Adipocyte (in vitro differentiated cells): ENCODE measurements at places on chromosomes 13 and 19.
A peak's percentile ranks its signal among the peaks of the same experiment; 100 is the strongest.

GRCh38 chr13:50809133-50810090 lies 34.1 kb downstream of the DLEU7 start:
- DNase-seq = no peak

DNA sequence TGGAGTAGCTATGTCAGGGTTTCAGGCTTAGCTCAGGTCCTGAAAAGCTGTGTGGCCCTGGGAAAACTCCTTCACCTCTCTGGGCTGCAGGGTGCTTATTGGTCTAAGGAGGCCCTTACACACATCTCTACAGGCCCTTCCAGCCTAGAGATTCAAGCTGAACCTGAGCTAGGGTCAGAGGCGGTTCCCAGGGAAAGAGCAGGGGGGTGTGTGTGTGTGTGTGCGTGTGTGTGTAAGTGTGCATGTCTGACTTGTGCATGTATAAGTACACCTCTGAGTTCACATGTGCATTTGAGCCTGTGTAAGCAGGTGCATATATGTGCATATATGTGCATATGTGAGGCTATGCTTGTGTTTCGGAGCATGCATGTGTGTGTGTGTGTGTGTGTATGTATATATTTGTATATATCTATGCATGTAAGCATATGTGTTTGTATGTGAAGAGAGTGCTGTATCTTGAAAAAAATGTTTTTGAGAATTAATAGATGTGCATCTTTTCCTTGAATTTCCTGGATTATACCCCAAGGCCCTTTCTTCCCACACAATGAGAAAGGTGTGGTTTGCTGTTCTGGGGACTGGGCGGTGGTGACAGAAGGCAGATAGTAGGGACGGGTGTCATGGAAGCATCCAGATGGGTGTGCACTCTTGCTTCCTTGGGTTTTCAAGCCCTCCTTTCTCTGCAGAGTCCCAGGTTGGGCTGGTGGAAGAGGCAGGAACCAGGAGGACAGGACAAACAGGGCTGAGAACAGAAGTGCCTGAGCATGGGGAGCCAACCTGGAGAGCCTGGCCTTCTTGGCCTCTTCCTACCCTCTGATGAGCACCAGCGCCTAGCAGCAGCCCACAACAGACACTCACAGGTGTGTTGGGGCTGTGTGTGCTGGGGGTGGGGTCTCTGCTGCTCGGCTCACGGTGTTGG lies 150.3 kb upstream of the TSHZ3 start:
- no peak for DNase-seq

DNA sequence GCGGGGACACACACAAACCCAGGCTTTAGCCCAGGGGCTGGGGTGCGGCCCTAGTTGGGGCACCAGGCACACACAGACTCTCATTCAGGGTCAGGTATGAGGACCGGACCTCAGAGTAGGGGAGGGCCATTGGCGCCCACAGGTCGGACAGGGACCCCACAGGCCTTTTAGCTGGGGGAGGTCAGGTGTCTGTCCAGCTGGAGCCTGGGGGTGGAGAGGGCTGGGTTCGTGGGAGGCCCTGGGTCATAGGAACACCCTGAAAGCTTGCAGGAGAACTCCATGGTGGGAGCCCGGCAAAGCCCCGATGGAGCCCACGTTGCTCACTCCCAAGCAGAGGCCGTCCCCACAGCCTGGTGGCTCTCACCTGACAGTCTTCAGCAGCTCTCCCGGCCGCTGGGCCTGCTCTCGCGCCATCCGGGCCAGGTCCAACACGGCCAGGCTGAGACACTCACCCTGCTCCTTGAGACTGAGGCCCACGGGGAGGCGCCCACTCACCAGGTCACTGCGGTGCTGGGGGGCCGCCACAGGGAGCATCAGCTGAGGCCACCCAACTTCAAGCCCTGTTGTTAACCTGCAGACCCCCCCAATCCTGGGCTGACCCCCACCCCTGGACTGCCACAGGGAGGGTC lies 5.0 kb downstream of the JAK3 start:
- no peak for DNase-seq

GRCh38 chr19:13985771-13986347 lies 20.3 kb downstream of the RFX1 start:
- DNase-seq = no peak

DNA sequence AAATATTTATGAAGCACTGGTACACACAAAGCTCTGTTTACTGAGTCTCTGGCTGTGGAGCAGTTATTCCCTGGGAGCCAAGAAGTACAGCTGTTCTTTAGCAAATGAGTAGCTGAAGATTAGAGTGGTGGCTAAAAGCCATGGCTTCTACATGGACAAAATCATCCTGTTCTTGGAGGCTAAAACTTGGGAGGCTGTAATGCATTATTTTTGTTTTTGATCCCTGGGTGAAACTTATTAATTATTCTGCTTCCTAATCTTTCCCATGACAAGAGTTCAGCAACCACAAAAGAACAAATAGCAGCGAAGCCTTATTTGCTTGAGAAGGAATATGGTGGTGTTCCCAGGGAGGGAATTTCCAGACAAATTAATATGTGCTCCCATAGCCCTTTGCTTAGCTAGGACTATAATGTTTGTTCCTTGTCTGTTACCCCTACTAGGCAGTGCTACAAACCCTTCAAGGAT lies 109.5 kb downstream of the DCT start:
- DNase-seq = no peak

GRCh38 chr19:30780456-30780855 lies 408.3 kb downstream of the ZNF536 start:
- no peak for DNase-seq

DNA sequence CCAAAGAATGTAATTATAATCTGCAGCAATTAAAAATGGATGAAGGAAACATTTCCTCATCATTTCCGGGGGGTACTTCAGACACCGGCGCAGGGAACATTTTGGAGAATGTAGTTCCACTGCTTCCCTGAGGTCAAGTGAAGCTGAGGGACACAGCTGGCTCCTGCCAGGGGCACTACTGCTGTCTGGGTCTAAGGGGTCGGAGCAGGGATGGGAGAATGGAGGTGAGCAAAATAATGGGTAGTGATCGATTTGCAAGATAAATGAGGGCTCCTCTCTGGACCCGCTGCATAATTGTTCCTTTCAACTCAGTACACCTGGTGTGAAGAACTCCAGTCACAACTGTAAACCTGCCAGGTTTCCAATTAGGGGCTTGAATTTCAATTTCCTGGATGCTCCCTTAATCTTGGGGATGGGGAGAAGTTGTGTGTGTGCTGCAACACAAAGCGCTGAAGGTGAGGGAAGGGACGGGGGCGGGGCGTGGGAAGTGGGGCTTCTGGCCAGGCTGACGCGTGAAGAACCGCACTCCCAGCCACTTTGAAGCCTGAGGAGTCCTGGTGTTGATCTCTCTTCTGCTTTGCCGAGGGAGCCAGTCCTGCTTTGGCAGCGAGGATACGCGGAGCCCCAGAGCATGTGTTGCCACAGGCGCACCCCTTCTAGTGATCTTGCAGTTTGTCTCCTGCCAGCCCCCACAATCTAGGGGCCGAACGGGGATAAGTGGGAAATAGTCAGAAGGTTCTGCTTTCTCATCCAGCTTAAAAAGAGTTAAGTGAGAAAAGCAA lies 57.9 kb upstream of the PCDH8 start:
- DNase-seq = no peak

DNA sequence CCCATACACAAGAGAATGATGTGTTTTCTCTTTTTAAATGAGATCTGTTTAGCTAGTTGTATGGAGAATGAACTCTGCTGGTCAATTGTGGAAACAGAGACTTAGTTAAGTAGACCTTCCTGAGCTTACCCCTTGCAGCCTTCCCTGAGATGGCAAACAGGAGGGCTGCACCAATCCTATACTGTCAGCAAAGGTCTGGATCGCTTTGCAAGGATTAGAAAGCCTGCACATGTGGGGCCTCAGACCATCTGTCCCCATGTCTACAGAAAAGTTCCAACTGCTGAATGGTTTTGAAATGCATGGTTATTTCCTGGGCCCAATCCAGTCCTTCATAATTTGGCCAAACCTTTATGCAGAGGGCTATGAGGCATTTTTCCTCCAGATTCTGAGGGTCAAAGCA lies 183.9 kb upstream of the SLC10A2 start:
- DNase-seq = no peak

- DNase-seq = no peak
Measured at GRCh38 chr13:31209172-31209840, 9.5 kb downstream of the B3GLCT start.

DNA sequence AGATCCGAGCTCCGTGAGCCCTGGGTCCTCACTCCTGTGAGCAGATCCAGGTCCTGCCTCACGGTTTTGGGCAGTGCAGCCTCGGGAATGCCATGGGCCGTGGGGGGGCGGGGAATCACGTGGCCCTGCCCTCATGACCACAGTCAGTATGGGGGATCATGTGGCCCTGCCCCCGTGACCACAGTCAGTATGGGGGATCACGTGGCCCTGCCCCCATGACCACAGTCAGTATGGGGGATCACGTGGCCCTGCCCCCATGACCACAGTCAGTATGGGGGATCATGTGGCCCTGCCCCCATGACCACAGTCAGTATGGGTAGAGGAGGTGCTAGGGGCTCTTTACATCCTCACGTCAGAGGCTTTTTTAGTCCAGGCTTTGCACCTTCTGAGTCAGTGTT lies 64.3 kb upstream of the F7 start:
- no peak for DNase-seq

DNA sequence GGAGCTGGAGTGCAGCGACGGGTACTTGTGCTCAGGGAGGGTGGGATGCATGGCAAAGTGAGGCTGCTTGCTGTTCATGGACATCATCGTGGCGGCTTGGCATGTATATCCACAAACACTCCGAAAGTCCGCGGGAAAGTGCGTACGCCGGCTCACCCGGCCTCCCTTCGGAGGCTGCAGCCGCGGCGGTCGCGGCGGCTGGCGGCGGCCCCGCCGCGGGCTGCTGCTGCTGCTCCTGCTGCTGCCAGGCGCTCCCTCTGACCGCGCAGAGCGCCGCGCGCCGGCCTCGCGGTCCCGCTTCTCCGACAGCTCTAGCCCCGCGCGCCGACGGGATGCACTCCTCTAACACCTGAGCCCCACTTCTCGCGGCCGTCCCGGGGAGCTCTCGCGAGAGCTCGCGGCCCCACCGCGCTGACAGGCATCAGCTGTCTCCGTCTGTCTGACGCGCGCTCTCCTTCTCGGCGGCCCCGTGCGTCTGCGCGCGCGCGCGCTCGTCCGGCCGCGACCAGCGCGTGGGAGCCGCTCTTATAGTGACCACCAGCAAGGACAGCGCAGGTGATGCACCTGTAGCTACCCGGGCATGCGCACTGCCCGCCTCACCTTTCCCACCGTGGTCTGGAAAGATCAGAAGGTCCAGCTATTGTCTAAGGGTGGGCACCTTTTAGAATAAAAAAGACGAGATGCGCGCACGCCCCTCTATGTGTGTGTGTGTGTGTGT lies at the start of gene POU4F1:
Gene POU4F1 (minus strand): TSS at position 313 of the 718 bp plus-strand sequence. CDS start 226 bp downstream, at position 87.
- DNase-seq = no peak

GRCh38 chr19:56476651-56477428 lies at the start of gene ZNF667:
TSS of gene ZNF667 (minus strand) at chr19:56477345. CDS start at chr19:56462370, 14,975 bp downstream.
- DNase-seq = peak; percentile 82

- DNase-seq = no peak
Measured at GRCh38 chr19:7489609-7490044, 792 bp upstream of the PEX11G start.

DNA sequence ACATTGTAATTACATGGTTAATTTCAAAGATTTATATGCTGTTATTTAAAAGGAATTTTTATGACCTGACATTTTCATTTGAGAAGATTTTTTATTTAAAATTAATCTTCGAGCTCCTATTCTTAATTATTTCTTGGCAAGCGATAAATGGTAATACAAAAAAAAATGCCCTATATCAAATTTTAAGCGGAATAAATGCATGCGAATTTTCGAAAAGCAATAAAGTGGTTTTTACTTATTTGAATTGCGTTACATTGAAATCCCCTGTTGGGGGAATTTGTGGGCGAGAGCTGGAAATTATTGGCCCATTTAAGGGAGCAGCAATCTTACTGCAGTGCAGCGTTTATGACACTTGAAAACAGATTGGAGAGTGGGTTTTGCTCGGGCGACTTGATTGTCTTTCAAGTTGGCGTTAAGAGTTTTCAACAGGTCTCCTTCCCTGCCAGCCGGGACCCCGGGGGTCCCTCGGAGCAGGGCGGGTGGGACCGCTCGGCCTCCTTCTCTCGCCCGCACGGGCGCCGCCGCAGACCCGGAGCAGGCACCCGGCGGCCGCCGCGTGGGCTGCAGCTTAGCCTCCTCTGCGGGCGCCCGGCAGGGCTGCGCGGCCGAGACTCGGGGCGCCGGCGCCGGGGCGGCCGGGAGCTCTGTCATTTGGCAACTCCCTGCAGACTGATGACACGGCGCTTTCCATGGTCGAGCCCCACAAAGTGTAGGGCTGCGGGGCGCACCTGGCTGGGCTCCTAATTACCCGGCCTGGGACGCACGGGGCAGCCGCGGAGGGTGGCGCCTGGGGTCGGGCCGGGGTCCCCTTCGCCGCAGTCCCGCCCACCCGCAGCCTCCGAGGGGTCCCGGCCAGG lies 255.1 kb upstream of the SOX21 start:
- DNase-seq = peak; percentile 43

- no peak for DNase-seq
Measured at GRCh38 chr13:60690604-60691003, 293.6 kb downstream of the TDRD3 start.

- peak; percentile 37 for DNase-seq
Measured at GRCh38 chr13:113584870-113585671, 518 bp downstream of the TFDP1 start.

- peak; percentile 57 for DNase-seq
Measured at GRCh38 chr19:6753178-6754031, 13.8 kb downstream of the SH2D3A start.

- no peak for DNase-seq
Measured at GRCh38 chr13:93309886-93310523, 83.4 kb downstream of the GPC6 start.
